ENCODE measurements at places on chromosomes 2 and 18.

- DNase-seq: no peak
Observed at GRCh38 chr2:177917169-177917568, 155.4 kb downstream of the PDE11A start.

DNA sequence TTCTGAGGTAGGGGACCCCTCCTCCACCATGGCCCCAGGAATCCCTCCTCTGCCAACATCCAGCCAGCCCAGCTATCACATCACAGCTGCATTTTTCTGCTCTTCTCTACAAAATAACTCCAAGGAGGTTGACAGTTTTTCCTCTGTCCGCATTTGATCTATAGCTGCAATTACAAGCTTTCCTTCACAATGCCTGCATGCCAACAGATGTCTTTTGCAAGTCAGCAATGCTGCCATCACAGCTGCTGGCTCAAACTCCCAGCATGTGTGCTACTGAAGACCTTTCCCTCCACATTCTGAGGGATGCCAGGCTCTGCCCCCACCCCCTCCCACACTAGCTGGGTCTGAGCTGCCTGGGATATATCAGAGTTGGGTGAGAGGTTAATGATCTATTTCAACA is 51.7 kb downstream of the MCFD2 start:
- no peak for DNase-seq

- DNase-seq: no peak
Observed at GRCh38 chr18:9665314-9665713, 42.8 kb upstream of the RAB31 start.

DNA sequence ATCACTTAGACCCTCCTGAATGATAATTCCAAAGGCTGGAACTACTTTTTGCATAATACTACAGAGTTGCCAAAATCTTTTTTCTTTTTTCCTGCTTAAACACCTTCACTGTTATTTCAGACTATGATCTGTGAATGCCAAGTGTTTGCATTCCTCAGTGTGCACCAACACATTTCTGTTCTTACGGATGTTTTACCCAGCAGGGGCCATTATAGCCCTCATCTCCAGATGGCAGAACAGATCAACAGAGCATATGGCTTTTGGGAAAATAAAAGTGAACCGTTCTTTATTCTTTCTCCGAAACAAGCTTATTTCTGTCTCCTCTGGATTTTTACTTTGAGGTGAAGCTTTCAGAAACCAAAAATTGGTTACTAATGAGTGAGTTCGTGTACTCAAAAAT is 1226.6 kb upstream of the FAM98A start:
- no peak for DNase-seq

DNA sequence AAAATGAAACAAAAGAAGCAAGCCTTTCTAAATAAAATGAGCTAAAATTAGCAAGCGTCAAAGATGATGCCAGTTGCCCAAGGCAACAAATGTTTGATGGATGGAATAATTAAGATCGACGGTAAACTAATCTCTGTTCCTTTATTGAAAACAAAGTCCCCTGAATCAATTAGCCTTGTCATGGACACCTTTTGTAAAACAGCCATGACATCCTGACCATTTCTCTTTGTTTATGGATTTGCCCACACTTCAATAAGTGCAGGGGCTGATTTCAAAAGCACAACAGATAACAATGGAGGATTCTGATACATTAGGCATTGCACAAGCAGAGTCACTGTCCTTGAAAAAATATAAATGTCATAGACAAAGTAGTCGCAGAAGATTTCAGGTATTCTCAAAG is 160.1 kb upstream of the HNRNPA3 start:
- DNase-seq: no peak
